Amniotic stem cell (primary cell): ENCODE measurements at places on chromosomes 2 and 18.

GRCh38 chr2:107588181-107588580 is 238.5 kb upstream of the RGPD4 start:
- no peak for DNase-seq

GRCh38 chr2:222693837-222694236 is 22.4 kb downstream of the MOGAT1 start:
- no peak for DNase-seq

DNA sequence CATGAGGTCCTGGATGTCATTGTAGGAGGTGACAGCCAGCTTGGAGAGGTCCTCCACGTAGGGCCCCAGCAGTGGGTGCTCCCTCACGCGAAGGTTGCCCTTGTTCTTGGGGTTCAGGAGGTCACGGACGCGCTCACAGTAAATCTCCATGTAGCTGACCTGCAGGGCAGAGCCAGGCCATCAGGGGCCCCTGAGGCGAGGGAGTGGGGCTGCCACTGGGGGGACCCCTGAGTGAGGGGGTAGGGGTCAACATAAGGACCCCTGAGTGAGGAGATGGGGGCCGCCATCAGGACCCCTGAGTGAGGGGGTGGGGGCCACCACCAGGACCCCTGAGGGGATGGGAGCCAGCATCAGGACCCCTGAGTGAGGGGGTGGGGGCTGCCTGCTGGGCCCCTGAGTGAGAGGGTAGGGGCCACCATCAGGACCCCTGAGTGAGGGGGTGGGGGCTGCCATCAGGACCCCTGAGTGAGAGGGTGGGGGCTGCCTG is 33.6 kb downstream of the KIF1A start:
- DNase-seq, result no peak

DNA sequence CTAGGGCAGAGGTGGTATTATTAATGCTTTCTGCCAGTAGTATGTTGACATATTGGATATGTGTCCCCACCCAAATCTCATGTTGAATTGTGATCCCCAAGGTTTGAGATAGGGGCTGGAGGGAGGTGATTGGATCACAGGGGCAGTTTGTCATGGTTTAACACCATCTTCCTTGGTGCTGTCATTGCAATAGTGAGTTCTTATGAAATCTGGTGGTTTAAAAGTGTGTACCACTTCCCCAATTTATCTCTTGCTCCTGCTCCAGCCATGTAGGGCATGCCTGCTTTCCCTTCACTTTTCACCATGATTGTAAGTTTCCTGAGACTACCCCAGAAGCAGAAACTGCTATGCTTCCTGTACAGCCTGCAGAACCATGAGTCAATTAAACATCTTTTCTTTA is 47.1 kb upstream of the THSD7B start:
- DNase-seq, result no peak

DNA sequence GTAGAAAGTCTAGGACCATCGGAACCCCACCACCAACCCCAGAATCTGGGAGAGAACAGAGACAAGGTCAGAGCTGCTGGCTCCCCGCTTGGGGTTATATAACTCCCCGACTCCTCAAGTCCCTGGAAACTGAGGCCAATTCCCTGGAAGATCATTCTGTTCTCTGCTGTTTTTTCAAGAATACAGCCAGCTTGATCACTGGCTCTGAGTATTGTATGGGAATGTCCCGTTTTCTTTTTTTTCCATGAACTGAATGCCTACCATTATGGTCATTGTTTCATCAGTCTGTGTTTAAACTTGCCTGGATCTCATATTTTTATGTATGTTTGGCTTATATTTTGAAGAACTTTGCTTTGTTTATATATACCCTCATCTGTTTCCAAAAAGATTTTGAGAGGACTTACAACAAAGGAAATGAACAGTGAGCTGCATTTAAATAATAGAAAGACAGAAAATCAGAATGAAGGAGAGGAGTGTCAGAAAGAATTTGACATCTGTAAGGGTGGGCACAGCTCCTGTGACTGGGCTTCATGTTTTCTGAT is 90.0 kb upstream of the ALPP start:
- no peak for DNase-seq

DNA sequence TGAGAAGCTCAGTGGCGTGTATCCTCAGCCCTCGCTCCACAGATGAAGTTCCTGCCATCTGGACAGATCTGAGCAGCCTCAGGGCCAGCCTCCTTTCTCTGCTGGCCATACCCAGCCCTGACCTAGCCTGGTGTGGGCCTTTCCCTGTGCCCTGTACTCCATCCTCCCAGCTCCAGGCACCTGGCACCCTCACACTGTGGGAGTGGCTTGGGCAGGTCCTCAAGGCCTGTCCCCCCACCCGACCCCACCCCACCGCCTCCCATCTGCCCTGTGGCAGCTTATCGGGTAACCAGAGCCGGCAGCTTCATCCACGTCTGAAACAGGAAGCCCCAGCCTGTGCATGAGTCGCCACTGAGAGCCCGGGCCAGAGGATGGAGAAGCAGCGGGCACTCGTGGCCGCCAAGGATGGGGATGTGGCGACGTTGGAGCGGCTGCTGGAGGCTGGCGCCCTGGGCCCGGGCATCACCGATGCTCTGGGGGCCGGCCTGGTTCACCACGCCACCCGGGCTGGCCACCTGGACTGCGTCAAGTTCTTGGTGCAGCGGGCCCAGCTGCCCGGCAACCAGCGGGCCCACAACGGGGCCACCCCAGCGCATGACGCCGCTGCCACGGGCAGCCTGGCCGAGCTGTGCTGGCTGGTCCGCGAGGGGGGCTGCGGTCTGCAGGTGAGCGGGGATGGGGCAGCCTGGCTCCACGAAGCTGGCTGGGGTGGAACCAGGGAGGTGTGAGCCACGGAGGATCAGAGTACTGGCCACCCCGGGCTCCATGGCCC is at the start of gene ESPNL:
Gene ESPNL, plus strand, starts transcription at position 292 of the 772 bp plus-strand sequence. Its CDS starts 80 bp downstream, at position 372.
- DNase-seq, result no peak

GRCh38 chr18:75130591-75131328 is 78.2 kb downstream of the PTGR3 start:
- no peak for DNase-seq

- DNase-seq, result peak; percentile 71
These were observed 137.6 kb downstream of the COPS8 start for GRCh38 chr2:237223201-237223861.

GRCh38 chr2:24496959-24497358 is 5.9 kb downstream of the NCOA1 start:
- DNase-seq, result no peak

- DNase-seq, result no peak
These were observed 24.3 kb downstream of the GALNT1 start for GRCh38 chr18:35605686-35606417.

GRCh38 chr2:126856403-126856802 is 42.3 kb upstream of the TEX51 start:
- DNase-seq, result no peak

DNA sequence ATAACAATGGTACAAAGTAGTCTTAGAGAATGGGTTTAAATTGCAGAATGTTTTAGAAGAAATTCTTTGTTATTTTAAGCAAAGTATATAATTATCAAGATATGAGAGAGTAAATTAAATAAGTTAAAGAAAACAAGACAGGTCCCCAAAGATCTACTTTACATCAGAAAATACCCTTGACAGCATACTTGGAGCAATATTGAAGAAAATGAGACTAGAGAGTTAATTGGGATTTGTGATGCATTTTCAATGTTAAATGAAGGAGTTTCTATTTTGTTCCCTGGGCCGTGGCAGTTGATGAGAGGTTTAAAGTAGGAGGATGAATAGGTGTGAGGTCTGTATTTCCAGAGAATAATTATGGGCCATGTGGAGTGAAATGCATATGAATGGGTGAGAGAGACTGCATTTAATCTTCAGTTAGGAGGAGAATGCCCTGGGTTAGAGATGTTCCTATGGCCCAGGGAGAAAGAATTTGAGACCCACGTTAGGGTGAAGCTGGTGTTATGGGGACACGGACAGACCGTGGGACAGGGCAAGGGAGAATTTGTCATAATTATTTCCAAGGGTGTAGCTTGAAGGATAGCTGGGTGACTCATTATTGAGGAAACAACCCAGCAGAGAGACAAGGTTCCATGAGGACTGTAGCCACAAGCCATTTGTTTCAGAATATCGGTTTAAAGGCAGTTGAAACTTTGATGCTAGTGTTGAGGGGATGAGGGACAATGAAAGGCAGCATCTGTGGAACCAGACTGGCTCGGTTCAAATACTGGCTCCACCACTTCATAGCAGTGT is 22.7 kb downstream of the MGAT5 start:
- no peak for DNase-seq

GRCh38 chr2:169108099-169108884 is 38.9 kb downstream of the DHRS9 start:
- no peak for DNase-seq

DNA sequence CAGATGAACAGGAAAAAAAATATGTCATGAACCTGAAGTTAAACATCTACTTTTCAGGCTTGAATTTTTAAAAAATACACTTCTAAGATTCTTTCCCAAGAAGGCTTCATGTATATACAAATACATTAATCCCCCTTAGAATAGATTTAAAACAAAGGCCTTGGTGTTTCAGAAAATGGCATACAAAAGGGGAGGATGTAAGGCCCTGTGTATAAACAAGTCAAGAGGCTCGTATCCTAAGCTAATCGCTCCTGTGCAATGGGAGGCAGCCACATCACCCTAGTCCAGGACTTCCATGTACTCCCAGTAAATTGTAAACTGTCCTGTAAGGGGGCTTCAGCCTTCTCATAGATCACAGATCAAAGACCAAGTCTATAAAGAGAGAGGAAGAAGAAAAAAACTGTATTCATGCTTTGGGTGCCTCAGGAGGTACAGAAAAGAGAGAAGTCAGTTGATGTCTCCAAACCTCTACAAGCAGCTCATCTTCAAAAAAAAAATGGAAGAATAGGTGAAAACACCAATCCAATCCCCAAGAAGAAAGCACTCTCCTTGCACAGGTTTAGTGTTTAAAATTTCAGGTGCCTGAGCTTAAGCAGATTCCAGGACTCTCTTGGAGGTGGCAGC is 53.9 kb downstream of the ANKRD44 start:
- no peak for DNase-seq

DNA sequence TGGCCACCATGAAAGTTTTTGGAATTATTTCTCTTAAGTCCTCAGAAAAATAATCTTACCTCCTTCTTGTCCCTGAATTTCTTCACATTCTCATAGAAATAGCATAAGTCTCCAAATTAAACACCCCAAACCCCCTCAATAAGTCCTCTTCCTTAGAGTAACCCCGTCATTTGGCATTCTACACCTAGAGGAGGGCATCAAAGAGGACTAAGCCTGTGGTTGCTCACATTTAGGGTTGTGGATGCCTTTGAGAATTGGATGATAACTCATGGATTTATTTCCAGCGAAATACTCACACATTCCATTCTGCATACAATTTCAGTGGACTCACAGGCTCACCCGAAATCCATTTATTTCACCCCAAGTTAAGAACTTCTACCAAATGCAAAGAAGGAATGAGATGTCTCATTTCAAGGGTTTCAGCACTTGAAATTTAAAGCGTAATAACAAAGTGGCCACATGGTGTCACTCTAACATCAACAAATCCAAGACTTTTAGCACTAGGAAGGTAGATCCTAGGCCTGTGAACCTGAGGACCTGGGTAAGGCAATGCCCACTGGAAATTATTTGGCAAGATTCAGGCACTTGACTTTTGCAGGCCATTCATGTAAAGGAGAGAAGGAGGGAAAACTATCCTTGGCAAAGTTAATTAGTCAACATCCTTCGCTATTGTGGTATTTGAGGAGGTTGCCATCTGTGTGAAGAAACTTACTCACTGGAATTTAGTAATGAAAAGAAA is 24.6 kb downstream of the DYTN start:
- peak; percentile 21 for DNase-seq

DNA sequence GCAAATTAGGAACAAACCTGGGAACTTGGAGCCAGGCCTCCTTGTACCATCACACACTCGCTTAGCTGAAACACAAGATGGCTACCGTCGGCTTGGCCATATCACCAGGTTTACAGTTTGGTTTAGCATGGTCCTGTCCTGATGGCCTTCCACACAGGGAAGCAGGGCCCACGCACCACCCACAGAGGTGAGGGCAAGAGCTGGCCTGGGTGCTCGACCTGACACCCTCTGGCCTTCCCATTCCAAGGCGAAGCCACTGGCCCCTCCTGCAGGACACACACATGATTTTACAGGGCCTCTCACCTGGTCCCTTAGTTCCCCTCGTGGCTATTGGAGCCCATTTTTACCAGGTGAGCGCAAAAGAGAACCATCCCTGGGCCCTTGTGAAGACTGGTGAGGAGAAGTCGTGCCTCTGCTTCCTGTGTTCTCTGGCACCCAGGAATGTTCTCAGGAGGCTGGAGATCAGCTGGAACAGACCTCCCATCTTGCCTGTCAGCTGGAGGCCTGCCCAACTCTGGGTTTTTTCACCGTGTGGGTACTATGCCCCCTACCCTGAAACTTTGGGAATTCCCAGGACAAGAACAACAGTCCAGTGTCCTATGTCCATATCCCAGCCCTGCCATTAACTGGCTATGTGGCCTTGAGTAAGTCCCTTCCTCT is 53.0 kb upstream of the FOSL2 start:
- no peak for DNase-seq

- DNase-seq, result no peak
These were observed 144.3 kb upstream of the BOD1L2 start for GRCh38 chr18:57002627-57003026.

DNA sequence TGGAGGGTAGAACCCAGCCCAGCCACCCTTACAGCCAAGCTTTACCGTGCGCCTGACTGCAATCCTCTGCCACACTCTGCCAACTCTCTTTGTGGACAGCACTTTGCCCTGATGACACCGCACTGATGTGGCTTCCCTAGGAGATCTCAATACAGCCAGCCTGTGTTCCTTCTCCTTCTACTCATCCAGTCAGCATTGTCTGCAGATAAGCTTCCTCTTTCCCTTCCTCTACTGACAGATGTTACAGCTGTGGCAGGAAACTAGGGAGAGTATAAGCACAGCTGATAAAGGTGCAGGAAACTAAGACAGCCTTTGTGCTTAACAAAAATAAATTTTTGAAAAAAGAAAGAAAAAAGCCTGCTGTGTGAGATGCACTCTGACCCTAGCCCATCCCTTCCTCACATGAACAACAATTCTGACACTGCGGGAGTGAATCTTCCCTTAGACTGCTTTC is 25.0 kb downstream of the CEP68 start:
- DNase-seq, result no peak

GRCh38 chr2:30621836-30622235 is 174.8 kb downstream of the LCLAT1 start:
- DNase-seq, result no peak

- no peak for DNase-seq
These were observed 26.0 kb upstream of the IL1RL1 start for GRCh38 chr2:102285368-102285767.

DNA sequence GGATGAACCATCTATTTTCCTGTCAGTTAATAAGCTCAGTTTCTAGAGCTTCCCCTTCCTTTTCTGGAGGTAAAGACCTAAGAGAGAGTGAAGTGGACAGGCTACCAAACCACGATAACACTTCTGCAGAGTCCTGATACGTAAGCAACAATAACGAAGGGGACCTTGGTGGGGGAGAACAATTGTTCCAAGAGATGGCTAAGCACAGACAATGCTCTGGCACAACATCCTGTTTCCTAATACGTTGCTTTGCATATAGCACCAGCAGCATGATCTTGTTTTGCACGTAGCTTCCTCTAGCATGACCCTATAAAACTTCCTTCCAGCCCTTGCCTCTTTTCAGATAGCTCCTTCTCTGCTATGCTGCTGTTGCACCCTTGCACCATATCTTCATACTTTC is 247.3 kb downstream of the RAD51AP2 start:
- no peak for DNase-seq
